ENCODE measurements at places on chromosomes 4 and X.

GRCh38 chr4:176478076-176478475 is 158.3 kb downstream of the SPCS3 start:
- no peaks in the 10 kb centered on the region for H3K27me3 ChIP-seq
- H3K4me3 ChIP-seq, result no peak overlapping the region
- no peaks in the 10 kb centered on the region for H3K4me1 ChIP-seq
- no peak for DNase-seq
- H3K36me3 ChIP-seq, result no peaks in the 10 kb centered on the region

- no peaks in the 10 kb centered on the region for H3K36me3 ChIP-seq
- H3K4me3 ChIP-seq, result no peak overlapping the region
- H3K4me1 ChIP-seq, result peaks cover 23% of the 10 kb centered on the region
Measured at GRCh38 chr4:81631958-81632441, 160.3 kb upstream of the RASGEF1B start.

GRCh38 chr4:60485276-60485675 is 714.9 kb upstream of the ADGRL3 start:
- DNase-seq, result no peak
- H3K27ac ChIP-seq, result no peak overlapping the region
- no peaks in the 10 kb centered on the region for H3K27me3 ChIP-seq

DNA sequence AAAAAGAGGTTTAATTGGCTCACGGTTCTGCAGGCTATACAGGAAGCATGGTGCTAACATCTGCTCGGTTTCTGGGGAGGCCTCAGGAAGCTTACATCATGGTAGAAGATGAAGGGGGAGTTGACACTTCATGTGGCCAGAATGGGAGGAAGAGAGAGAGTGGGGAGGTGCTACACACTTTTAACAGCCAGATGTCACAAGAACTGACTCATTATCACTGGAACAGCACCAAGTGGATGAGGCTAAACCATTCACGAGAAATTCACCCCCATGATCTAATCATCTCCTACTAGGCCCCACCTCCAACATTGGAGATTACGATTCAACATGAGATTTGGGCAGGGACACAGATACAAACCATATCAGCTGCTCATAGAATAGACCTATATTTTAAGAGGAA is 255.8 kb downstream of the OPHN1 start:
- H3K27ac ChIP-seq, result no peak overlapping the region
- no peak for DNase-seq
- H3K36me3 ChIP-seq, result peaks cover 1% of the 10 kb centered on the region
- no peak overlapping the region for H3K4me3 ChIP-seq
- H3K27me3 ChIP-seq, result peaks cover 6% of the 10 kb centered on the region
- peaks cover 4% of the 10 kb centered on the region for H3K4me1 ChIP-seq

GRCh38 chr4:167787231-167787630 is 305.1 kb upstream of the ANXA10 start:
- no peaks in the 10 kb centered on the region for H3K36me3 ChIP-seq
- no peak for DNase-seq
- H3K4me3 ChIP-seq, result no peak overlapping the region
- no peaks in the 10 kb centered on the region for H3K4me1 ChIP-seq
- no peaks in the 10 kb centered on the region for H3K27me3 ChIP-seq

GRCh38 chr4:105944540-105944939 is 49.3 kb downstream of the NPNT start:
- H3K36me3 ChIP-seq, result peaks cover 2% of the 10 kb centered on the region
- DNase-seq, result no peak

GRCh38 chr4:89640620-89641366 is 196.2 kb downstream of the SNCA start:
- H3K4me3 ChIP-seq, result no peak overlapping the region
- no peaks in the 10 kb centered on the region for H3K4me1 ChIP-seq
- peaks cover 4% of the 10 kb centered on the region for H3K27me3 ChIP-seq
- H3K36me3 ChIP-seq, result no peaks in the 10 kb centered on the region
- H3K27ac ChIP-seq, result no peak overlapping the region

GRCh38 chrX:153974003-153974725 is 1.6 kb downstream of the TMEM187 start:
- H3K27ac ChIP-seq, result peak overlapping the region; percentile 98
- H3K36me3 ChIP-seq, result peaks cover 14% of the 10 kb centered on the region

GRCh38 chr4:145939856-145940255 is 1.2 kb upstream of the ZNF827 start:
- peaks cover 26% of the 10 kb centered on the region for H3K4me1 ChIP-seq
- H3K4me3 ChIP-seq, result peak overlapping the region; percentile 92
- H3K27ac ChIP-seq, result peak overlapping the region; percentile 92
- no peaks in the 10 kb centered on the region for H3K27me3 ChIP-seq
- peaks cover 15% of the 10 kb centered on the region for H3K36me3 ChIP-seq

DNA sequence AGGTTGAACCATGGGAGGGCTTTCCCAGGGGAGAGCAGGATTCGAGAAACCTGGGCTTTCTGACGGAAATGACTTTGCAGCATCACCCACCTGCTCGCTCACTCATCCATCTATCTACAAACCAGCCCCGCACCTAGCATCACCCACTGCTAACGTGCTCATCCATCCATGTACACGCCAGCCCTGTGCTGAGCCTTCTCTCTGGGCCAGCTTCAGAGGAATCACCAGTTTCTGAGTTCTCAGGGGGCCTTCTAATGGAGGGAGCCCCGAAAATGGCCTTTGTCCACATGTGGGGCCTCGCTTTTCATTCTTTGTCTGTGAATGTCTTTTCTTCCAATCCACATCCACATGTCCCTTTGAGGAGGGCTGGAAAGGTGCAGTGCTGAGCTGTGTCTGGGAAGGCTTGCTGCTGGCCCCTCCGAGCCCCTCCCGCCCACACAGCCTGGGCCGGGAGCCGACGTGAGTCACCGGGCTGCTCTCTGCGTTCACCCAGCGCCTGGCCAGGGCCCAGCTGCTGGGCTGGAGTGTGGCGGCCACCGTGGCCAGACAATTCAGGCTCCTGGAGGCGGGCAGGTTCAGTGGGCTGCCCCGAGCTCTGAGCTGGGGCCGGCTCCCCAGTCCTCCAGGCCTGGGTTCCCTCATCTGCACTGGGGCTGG is 14.7 kb downstream of the SORCS2 start:
- no peaks in the 10 kb centered on the region for H3K36me3 ChIP-seq
- no peak overlapping the region for H3K27ac ChIP-seq
- no peaks in the 10 kb centered on the region for H3K4me1 ChIP-seq
- no peak for DNase-seq

GRCh38 chr4:80948995-80949394 is 81.5 kb upstream of the BMP3 start:
- no peaks in the 10 kb centered on the region for H3K36me3 ChIP-seq
- no peak overlapping the region for H3K27ac ChIP-seq
- H3K27me3 ChIP-seq, result no peaks in the 10 kb centered on the region

DNA sequence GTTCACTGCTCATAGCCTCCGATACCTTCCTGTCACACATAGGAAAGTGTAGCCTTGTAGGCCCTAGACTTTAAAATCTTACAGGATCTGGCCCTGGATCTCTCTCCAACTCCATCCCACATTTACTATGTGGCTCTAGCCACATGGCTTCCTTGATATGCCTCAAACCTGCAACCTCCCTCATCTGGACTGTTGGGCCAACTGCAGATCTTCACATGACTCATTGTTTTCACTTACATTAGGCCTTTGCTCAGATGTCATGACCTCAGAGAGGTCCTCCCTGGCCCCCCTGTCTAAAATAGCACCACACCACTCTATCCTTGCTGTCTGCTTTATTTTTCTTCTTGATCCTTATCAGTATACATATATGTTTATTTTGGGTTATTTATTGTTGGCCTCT is 8.1 kb upstream of the NR0B1 start:
- no peaks in the 10 kb centered on the region for H3K4me1 ChIP-seq
- H3K4me3 ChIP-seq, result no peak overlapping the region
- H3K36me3 ChIP-seq, result no peaks in the 10 kb centered on the region
- DNase-seq, result no peak

DNA sequence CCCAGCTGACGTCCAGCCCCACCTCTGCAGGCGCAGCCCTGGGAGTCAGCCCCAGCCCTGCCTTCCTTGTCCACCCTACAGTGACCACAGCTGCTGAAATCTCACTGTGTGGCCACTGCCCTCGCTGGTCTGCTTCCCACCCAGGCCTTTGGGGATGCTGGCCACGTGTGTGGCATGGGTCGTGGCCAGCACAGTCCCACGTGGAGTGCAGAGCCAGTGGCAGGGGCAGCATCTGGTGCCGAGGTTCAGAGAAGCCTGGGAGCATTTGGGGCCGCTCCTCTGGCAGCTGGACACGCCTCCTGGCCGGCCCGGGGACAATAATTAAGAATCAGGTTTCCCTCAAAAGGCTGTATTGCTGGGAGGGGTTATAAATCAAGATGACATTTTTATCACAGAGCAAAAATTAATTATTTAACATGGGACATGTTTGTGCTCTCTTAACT is 92.1 kb downstream of the HMX1 start:
- no peak overlapping the region for H3K27ac ChIP-seq
- H3K4me1 ChIP-seq, result no peaks in the 10 kb centered on the region
- no peak for DNase-seq
- H3K4me3 ChIP-seq, result no peak overlapping the region

- no peak overlapping the region for H3K4me3 ChIP-seq
- no peak overlapping the region for H3K27ac ChIP-seq
- H3K36me3 ChIP-seq, result peaks cover 2% of the 10 kb centered on the region
- DNase-seq, result no peak
- H3K4me1 ChIP-seq, result no peaks in the 10 kb centered on the region
Measured at GRCh38 chr4:183329954-183330742, 7.9 kb upstream of the CLDN24 start.

- H3K4me1 ChIP-seq, result no peaks in the 10 kb centered on the region
- H3K27me3 ChIP-seq, result peaks cover 3% of the 10 kb centered on the region
Measured at GRCh38 chrX:17960891-17961290, 99.8 kb upstream of the RAI2 start.

- DNase-seq, result no peak
- H3K36me3 ChIP-seq, result no peaks in the 10 kb centered on the region
Measured at GRCh38 chrX:44675362-44676024, 132.8 kb upstream of the FUNDC1 start.

- H3K36me3 ChIP-seq, result no peaks in the 10 kb centered on the region
- H3K4me3 ChIP-seq, result no peak overlapping the region
- no peak for DNase-seq
- no peaks in the 10 kb centered on the region for H3K4me1 ChIP-seq
Measured at GRCh38 chrX:4710618-4711433, 997.4 kb upstream of the PRKX start.

- no peaks in the 10 kb centered on the region for H3K4me1 ChIP-seq
- H3K4me3 ChIP-seq, result no peak overlapping the region
- no peaks in the 10 kb centered on the region for H3K27me3 ChIP-seq
- no peaks in the 10 kb centered on the region for H3K36me3 ChIP-seq
- no peak for DNase-seq
- H3K27ac ChIP-seq, result no peak overlapping the region
Measured at GRCh38 chrX:111543212-111543741, 31.8 kb downstream of the SERTM2 start.

- no peak overlapping the region for H3K27ac ChIP-seq
- H3K4me1 ChIP-seq, result peaks cover 4% of the 10 kb centered on the region
- no peak for DNase-seq
- no peaks in the 10 kb centered on the region for H3K27me3 ChIP-seq
- no peak overlapping the region for H3K4me3 ChIP-seq
Measured at GRCh38 chr4:88467392-88467791, 10.5 kb downstream of the HERC5 start.

DNA sequence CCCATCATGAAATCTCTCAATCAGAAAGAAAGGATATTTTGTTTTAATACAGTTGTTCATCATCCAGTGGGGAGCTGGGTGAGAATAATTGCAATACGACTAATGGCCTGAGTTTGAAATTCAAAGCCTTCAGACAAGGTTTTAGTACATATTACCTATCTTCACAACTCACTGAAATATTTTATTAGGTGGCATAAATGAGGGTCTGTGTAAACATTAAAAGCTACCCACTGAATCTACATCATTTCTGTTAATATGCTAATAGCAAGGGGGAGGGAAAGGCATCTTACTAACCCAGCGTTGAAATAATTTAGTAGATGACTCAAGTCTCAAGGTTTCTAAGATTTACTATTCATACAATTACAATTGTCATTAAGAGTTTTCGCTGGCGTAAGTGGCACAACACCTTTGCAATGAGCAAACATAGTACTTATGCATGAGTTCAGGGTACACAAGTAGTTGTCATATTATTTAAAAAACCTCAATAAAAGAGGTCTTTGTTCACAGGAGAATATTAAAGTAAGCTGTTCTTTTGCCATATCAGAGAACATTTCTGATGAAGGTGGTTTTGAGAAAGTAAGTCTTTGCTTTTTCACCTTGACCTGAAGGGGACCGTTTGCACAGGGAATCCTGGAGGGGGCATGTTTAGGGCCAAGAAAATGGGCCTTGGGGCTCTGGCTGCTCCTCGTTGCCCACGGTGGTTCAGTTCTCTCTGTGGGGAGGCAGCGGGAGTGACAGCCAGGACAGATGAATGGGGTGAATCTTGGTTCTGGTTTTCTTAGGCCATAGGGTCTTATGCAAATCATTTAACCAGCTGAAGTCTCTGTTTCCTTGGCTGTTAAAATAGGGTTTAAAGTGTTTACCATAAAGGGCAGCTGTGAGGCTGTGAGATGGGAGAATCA is 4.5 kb upstream of the RHOH start:
- peak overlapping the region; percentile 97 for H3K27ac ChIP-seq
- peaks cover 9% of the 10 kb centered on the region for H3K36me3 ChIP-seq
- peak overlapping the region; percentile 93 for H3K4me3 ChIP-seq
- H3K27me3 ChIP-seq, result no peaks in the 10 kb centered on the region
- peaks cover 72% of the 10 kb centered on the region for H3K4me1 ChIP-seq

DNA sequence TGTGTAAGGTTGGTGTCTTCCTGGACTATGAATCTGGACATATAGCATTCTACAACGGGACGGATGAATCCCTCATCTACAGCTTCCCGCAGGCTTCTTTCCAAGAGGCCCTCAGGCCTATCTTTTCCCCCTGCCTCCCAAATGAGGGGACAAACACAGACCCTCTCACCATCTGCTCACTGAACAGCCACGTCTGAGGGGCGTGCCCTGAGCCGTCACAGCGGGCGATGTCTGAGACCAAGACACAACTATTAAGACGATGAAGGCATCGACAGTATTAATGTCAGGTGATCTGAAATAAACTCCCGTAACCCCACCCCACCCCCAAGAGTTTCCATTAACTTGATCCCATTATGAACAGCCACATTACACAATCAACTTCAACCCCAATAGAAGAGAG is 7.9 kb downstream of the TRIML1 start:
- no peaks in the 10 kb centered on the region for H3K4me1 ChIP-seq
- H3K27me3 ChIP-seq, result no peaks in the 10 kb centered on the region
- DNase-seq, result no peak
- H3K27ac ChIP-seq, result no peak overlapping the region
- H3K4me3 ChIP-seq, result no peak overlapping the region
- H3K36me3 ChIP-seq, result no peaks in the 10 kb centered on the region

DNA sequence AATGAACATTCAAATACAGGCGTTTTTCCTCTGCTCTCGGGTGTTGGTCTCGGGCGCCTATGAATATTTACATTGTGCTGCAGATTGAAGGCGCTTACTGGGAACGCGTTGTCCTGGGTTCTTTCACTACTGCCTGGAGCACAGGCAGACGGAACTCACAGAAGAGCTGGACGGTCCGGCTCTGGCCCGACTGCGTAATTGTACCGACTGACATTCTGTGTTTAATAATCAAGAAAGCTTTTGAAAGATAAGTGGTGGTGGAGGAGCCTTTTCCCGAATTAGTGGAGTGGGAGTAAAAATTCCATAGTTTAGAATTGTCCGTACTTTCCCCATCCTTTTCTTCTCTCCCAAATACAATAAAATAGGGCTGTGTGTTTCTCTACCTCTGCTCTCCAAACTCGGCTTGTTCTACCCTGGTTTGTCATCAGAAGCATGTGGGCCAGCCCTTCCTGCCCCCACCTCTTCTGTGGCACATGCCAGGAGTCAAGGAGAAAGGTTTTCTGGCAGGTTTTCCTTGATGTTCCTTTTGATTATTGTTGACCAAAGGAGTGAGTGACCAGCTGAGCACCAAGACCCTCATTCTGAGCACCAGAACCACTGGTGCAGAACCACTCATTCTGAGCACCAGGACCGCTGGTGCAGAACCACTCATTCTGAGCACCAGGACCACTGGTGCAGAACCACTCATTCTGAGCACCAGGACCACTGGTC is 2.3 kb downstream of the FHDC1 start:
- no peak overlapping the region for H3K27ac ChIP-seq
- peaks cover 11% of the 10 kb centered on the region for H3K4me1 ChIP-seq
- H3K36me3 ChIP-seq, result no peaks in the 10 kb centered on the region
- DNase-seq, result no peak
